Pulmonary artery endothelial cell (primary cell): ENCODE measurements at places on chromosomes 3 and 15.

GRCh38 chr3:38493031-38493430 lies 3.1 kb upstream of the EXOG start:
- peak; percentile 7 for DNase-seq

- DNase-seq = no peak
Measured at GRCh38 chr3:196546537-196546936, 21.8 kb downstream of the WDR53 start.

GRCh38 chr3:20648294-20648693 lies 462.3 kb upstream of the SGO1 start:
- peak; percentile 44 for DNase-seq

DNA sequence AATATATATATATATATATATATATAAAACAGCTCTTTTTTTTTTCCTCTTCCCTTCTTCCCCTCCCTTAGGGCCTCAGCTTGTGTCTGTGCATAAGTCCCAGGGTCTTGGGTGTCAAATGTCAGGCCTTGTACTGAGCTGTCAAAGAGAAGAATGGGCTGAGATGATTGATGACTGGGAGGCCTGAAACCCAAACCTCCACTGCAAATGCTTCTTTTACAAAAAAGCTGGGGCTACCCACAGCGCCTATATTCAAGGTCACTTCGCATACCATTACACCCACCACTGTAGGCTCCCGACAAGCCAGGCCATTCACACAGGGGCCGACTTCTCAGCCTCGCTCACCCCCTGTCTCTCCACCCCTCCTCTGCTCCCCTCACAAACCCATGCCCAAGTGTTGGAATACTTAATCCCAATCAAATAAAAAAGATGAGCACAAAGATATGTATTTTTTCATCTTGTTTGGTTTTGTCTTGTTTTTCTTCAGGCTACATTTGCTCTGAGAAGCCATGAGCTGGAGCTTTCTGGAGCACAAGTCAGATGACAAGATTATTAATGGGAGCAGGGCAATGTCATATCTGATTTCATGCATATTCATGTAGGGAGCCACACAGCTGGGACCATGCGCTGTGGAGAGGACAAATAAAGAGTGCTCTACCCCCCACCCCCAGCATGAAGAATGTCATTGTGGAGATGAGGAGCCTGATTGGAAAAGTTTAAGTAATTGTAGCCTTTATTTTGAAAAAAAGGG lies 614.4 kb upstream of the NR2F2 start:
- no peak for DNase-seq

- DNase-seq = no peak
Measured at GRCh38 chr3:65313666-65314065, 625.9 kb upstream of the ADAMTS9 start.

GRCh38 chr3:78857494-78858111 lies 910.2 kb downstream of the ROBO1 start:
- DNase-seq = no peak

DNA sequence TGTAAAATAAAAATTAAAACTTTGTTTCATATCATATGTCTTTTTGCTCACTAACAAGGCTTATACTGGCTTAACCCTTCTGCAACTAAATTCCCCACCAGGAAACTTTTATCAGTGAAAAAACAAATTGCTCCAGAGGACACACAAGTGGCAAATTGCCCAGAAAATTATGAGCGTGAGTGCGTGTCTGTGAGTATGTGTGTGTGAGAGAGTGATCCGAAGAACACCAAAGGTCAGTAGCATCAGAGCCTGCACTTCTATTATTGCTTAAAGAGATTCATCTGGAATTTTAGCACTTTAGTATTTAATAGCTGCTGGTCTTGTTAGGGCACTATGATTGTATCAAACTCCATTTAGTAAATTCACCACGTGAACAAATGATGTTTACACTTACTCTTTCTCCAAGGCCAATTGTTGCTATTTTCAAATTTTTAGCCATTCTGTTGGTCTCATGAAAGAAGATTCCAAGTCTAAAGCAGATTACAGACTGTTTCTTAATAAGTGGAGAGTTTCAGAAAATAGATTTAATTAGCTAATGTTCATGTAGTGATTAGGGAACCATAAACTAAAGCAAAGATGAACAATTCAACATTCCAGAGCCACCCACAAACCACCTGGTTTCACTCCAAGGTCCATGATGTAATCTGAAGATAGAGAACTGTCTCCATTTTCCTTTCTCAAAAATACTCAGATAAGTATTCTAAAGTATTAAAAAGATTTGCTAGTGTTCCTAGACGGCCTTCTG lies 91.1 kb upstream of the IL12A start:
- no peak for DNase-seq

DNA sequence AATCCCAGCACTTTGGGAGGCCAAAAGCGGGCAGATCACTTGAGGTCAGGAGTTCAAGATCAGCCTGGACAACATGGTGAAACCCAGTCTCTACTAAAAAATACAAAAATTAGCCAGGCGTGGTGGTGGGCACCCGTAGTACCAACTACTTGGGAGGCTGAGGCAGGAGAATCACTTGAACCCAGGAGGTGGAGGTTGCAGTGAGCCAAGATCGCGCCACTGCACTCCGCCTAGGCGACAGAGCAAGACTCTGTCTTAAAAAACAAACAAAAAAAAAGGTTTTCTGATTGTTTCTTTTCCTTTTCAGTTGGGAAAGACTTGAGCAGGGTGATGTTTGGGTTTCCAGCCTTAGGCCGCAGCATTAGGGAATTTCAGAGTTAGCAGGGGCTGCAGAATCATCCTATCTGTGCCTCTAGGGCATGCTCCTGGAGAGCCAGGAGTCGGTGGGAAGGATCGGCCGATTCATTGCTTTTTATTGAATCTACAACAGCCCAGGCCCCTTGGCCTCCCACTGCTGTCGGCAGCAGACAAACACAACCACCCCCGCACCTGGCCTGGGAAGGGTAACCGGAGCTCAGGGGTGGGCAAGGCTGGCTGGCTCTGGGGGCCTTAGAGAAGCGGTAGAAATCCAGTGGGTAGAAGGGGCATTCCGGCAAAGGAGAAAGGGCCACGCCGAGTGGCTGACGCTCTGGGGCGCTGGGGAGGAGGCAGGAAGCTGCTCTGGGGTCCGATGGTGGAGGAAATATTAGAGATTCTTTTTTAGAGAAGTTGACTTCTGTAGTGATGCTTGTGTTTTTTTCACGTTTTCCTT lies 6.3 kb downstream of the CHAC1 start:
- DNase-seq = no peak

DNA sequence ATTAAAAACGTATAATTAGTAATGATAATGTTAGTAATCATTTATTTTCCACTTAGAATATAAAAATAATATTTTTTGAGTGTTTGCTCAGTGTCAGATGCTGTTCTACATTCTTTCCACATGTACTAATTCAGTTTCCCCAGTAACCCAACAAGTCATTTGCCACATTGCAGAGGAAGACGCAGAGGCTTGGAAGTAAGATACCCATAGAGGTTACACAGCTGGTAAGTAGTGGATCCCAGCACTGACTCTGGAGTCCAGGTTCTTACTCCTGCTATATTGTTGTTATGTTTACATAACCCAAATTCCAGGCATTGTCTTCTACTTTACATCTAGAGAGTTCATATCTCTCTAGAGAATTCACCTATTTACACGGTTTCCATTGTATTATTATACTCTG lies 48.2 kb upstream of the MYO5C start:
- no peak for DNase-seq

- DNase-seq = no peak
Measured at GRCh38 chr15:25775317-25775912, 87.7 kb downstream of the ATP10A start.

- no peak for DNase-seq
Measured at GRCh38 chr3:128917291-128917690, 37.9 kb downstream of the ACAD9 start.

DNA sequence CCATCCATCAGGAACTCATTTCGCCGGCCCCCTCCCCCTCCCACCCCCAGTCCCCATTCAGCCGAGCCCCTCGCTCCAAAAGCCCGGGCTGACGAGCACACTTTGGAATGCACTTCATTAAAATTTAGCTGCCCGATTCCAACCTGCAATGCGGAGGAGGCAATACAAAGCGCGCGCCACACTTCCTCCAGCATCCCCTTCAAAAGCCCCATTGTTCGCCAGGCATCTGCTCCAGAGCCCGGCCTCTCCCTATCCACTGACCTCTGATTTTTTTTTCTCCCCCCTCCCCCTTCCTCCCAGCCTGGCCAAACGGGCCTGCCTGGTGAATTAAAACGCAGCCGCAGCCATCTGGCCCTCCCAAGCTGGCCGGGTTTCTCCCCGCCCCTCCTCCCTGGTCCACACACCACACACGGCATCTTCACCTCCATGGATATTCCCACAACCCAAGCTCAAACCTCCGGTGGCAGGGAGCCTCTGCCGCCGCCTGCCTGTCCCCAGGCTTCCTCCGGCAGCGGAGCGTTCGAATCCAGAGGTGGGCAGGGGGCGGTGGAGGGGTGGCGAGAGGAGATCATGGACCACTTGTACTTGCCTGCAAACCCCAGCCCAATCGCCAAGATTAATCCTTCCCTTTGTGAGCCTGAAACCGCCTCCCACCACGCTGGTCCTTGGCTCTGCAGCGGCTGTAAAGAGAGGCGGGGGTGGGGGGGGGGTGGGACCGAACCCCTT lies 441.3 kb downstream of the MAGI1 start:
- DNase-seq = no peak

DNA sequence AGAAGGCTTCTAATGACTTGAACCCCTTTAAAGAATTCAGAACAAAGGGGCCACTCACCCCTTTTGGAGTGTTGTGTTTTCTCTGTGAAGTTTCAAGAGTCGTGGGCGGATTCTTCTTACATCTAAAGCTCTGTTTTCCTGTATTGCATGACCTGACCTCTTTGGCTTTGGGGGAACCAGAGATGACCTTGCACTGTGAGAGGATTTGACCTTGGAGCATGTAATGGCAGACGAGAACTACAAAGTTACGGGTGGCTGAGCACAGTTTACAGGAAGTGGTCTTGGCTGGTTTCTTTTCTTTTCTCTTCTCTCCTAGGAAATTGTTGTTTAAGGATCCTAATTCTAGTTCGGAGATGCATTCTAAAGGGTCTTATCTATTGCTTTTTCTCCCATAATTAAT lies 6.2 kb upstream of the BDH1 start:
- no peak for DNase-seq

DNA sequence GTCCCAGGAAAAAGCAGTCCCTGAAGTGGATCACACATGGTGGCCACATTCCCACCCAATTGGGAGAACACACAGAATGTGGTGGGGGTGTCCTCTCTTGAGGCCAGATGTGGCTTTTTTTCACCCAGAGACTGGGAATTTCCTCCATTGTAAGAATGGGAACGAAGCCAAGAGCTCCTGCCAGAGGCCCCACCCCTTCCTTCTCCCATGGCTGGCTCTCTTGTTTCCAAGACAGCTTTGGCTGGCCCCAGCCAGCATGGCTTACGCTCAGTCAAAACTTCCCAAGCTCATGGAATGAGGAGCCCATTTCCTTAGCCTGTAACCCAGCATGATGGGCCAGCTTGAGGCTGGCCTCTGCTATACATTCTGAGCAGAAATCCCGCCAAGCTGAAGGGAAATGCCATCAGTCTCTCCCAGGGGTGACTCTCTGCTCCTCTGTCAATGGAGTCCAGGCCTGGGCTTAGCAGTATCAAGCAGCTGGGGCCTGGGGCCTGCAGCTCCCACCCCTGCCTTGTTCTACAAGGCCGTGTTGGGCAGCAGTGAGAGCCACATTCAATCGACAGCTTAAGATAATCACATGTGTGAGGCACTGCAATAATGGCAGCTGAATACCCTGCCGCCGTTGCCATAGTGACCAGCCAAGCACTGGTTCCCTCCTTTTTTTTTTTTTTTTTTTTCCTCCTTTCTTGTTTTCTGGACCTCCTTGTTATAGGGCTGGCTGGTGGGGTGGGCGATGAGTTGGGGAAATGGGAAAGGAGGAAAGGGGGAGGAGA lies 142.4 kb downstream of the EPHB1 start:
- no peak for DNase-seq

DNA sequence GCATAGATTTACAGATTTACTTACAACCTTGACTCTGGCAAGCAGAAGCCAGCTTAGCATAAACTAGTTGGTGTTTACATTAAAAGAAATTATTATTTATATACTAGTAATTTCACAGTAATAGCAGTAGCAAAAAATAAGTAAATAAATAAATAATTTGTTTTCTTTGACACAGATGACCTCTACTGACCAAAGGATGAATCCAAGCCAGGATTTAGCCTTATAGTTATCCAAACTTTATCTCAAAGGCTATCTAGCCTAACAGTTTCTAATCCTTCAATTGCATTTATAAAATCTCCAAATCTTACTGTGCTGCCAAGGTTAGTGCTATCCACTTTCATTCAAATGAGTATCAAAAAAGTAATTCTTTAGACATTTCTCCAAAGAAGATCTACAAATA lies 64.3 kb downstream of the FRMD5 start:
- no peak for DNase-seq

DNA sequence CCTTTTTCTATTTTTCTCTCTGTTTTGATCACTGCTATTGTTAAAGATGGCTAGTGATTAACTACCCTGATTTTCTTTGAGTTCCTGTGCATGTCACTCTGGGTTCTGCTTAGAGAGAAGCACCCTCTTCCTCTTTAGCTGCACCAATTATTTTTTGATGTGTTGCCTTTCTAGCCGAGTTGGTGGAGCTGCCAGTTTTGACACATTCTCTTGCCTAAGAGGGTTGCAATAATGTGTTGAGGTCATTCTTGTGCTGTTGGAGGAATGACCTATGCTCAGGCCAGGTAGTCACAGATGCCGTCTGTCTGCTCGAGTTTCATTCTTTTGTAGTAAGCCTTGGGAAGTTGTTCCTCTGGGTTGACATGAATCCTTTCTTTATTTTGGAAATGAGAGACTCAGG lies 84.6 kb upstream of the DPH6 start:
- no peak for DNase-seq

DNA sequence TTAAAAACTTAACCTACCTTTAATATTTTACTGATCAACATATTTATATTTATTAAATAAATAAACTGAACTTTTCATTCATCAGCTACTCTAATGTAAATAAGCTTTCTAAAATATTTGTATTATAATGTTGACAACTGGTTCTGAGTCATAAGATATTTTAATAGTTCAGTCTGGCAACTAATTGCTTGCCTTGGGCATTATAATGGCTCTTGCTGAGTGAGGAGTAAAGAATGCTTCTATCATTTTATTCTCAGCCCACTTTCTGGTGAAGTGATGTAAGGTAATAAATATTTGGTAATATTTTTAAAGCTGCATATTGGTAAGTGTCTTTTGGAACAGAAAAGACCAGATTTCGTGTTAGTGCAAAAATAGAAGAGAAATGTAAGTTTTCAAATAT lies 81.5 kb downstream of the DIPK2A start:
- DNase-seq = no peak

- DNase-seq = no peak
Measured at GRCh38 chr15:91572110-91572509, 281.4 kb upstream of the SLCO3A1 start.

- no peak for DNase-seq
Measured at GRCh38 chr3:107833043-107833442, 257.8 kb downstream of the CD47 start.

- DNase-seq = no peak
Measured at GRCh38 chr3:10370429-10370828, 49.5 kb upstream of the SEC13 start.
